ENCODE measurements at places on chromosomes 4 and X.

- no peak for DNase-seq
These were observed 333.5 kb downstream of the BMPR1B start for GRCh38 chr4:95091272-95091671.

DNA sequence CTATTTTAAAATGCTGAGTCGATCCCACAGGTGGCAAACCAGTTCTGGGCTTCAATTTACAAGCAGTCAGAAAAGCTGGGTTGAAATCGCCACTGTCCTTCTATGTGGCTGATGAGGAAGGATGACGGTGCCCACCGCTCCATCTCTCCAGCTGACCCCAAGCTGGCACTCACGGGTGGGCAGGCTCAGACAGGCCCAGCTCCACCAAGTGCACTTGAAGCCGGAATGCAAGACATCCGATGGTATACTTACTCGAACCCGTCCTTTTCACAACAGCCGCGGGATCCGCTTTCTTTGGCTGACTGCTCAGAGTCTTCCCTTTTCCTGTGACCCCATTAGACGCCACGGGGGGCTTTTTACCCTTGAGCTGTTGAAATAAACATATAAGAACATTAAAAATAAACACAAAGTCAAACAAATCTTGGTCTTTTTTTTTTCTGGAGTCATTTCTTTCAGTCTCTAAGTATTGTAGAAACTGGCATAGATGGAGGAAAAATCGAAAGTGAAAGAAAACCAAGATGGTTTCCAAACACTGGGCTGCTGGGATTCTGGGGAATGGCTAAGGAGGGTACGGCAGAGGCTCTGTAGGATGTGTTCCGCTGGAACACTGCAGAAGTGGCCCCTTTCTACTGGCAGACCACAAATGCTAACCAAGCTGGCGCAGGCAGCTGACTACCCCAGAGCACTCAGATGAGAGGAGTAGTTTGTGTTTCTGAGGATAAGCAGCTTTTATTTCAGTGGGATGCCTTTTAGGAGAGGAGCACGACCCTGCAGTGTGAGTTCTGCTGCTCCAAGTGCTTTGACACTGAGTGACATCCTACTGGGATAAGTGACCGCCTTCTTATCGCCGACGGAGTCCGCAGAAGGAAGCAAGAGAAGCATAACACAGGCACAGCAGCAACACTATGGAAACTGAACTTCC, 160.9 kb downstream of the AFAP1 start:
- no peak for DNase-seq

DNA sequence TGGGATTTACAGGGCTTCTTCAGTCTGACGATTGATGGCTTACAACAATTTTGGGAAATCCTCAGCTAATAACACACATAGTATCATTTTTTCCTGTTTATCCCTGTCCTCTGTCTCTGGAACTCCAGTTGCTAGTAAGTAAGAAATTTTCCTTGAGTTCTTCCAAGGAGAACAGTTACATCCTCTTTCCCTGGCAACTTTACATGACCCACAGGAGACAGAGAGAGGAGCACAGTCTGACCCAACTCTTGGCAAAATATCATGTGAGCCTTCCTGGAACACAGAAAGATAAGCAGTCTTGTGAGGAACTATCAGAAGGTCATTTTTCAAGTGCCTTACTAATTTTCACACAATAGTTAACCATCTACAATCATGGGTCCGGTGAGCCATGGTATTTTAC, 578.7 kb upstream of the PABPC4L start:
- DNase-seq, result no peak

- no peak for DNase-seq
These were observed 161.5 kb upstream of the GATB start for GRCh38 chr4:151922306-151922705.
